ENCODE measurements at places on chromosomes 1 and 21.

- DNase-seq: no peak
Measured at GRCh38 chr1:215202868-215203267, 120.3 kb downstream of the KCNK2 start.

- DNase-seq: no peak
Measured at GRCh38 chr1:41367288-41367642, 6.0 kb downstream of the FOXO6 start.

DNA sequence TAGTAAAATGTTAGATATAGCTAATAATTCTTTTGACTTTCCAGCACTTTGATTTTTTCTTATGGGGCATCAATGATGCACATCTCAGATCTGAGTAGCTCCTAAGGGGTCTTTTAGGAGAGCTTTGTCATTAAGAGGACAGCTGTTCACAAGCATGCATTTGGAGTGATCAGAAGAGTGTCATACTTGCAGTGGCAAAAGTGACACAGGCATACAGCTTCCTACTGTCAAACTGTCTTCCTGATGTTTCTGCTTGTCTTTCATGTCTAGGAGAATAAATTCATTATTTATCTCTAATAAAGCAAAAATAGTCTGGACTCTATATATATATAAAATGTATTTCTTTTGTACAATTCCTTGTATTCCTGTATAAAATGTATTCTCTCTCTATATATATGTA is 273.0 kb downstream of the PAPPA2 start:
- DNase-seq: no peak

GRCh38 chr1:59485949-59486348 is 189.1 kb downstream of the FGGY start:
- DNase-seq: no peak

- no peak for DNase-seq
Measured at GRCh38 chr1:183512450-183512849, 40.2 kb downstream of the SMG7 start.

DNA sequence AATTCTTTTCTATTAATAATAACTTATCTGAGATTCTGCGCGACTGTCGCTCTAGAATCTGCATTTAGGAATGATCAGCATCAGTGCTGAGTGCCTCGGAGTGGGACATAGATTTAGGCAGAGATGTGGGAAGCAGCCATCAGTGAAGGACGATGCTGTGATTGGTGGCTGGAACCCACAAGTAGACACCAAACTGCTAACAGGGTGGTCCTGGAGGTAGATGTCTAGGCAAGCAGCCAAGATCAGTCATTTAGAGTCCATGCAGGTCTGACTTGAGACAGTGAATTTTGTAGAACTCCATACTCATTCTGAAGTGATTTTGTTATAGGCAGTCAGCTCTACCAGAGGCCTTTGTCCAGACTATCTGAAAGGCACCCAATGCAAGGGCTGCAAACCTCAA is 51.8 kb upstream of the LYST start:
- no peak for DNase-seq

Measured in head of caudate nucleus (tissue), 42 donors.